ENCODE measurements at places on chromosomes 12 and 14. TPM values are rescaled to one million over a fixed set of nuclear protein-coding genes. Genes with fewer than 3 reads are reported as not detected.

Gene PLA2G1B
- not detected for total RNA-seq

Gene DBX2
- not detected for total RNA-seq

Gene ACOT4
- 1.1 TPM for total RNA-seq

Gene FOXG1
- total RNA-seq: 1.8 TPM

Gene RITA1
- 31.8 TPM for total RNA-seq

Gene INHBC
- total RNA-seq: not detected

Gene ARL1
- total RNA-seq: 85.0 TPM

Gene SCAF11
- 62.7 TPM for total RNA-seq

Measured in Daoy (cell line).